Stimulated activated CD4-positive, alpha-beta T cell treated with anti-CD3 and anti-CD28 coated beads, Interleukin-1b, Interleukin-23, amount 100 ng/mL, for 24 hours (primary cell): ENCODE measurements at places on chromosomes 6 and 20.

DNA sequence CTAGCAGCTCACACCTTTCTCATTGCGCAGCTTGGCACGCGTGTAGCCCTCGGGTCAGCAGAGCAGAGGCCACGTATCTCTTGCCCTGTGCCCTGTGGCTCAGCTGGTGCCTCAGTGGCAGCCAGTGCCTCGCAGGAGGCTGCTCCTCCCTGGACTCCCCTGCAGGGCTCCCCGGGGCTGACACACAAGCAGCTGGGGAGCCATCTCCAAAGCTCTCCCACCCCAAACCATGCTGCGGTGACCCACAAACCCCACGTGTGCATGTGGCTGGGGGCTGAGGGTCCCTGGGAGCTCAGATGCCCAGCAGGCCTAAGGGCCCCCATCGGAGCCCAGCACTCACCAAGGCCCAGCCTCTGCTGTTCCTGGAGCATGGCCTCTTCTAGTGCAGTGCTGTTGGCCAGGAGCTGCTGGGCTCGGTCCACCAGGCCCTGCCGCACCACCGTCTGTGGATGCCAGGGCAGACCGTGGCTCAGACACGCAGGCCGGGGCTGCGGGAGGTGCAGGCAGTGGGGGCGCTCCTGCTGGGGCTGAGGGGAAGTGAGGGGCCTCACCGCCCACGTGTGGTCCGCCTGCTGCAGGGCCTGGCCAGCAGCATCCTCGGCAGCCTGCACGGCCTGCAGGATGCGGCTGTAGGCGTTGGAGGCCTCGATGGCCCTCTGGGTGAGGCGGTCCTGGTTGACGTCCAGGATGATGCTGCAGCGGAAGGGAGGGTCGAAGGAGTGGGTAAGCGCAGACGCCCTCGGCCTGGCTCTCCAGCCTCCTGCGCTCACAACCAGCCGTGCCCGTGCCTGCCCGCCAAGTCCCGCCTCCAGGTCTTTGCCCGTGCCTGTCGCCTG, 13.8 kb downstream of the ADRM1 start:
- DNase-seq = no peak

- no peak for DNase-seq
Measured at GRCh38 chr6:83417880-83418663, 12.8 kb downstream of the ME1 start.

- no peak for DNase-seq
Measured at GRCh38 chr6:52337633-52338290, 24.2 kb upstream of the PAQR8 start.

- no peak for DNase-seq
Measured at GRCh38 chr20:3931664-3932063, 42.5 kb downstream of the PANK2 start.

DNA sequence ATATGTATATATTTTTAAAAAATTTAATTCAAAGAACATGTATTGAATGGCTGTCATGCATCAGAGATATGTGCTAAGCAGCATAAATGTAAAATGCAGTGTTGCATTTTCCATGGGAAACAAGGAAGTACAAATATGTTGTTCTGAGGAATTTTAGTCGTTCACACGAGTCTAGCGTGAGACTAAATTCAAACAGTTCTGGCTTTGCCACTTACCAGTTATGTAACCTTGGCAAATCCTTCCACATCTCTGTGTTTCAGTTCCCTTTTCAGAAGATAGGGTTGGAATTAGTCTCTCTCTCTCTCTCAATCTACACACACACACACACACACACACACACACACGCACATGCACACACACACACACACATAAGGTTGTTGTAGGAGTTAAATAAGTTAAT, 305.4 kb downstream of the UTRN start:
- DNase-seq = no peak

GRCh38 chr6:27871924-27872638, 40.1 kb downstream of the OR2B2 start:
- DNase-seq = no peak

- DNase-seq = no peak
Measured at GRCh38 chr6:64270083-64270482, 634.5 kb downstream of the PHF3 start.

GRCh38 chr6:111992851-111993250, 61.1 kb upstream of the CCN6 start:
- no peak for DNase-seq

DNA sequence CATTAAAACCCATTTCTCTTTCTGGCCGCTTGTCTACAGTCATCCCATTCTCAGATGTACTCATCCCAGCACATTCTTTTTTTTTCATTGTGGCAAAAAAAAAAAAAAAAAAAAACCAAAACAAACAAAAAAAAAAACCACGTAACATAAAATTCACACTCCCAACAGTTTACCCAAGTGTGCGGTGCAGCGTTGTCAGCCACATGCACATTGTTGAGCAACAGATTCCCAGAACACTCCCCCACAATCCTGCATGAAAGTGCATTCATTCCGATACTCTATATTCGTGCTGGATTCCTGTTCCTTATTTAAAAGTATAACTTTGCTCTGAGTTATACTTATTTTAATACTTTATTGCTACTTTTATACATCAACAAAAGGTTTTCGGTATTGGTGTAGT, 96.0 kb downstream of the SASH1 start:
- no peak for DNase-seq

DNA sequence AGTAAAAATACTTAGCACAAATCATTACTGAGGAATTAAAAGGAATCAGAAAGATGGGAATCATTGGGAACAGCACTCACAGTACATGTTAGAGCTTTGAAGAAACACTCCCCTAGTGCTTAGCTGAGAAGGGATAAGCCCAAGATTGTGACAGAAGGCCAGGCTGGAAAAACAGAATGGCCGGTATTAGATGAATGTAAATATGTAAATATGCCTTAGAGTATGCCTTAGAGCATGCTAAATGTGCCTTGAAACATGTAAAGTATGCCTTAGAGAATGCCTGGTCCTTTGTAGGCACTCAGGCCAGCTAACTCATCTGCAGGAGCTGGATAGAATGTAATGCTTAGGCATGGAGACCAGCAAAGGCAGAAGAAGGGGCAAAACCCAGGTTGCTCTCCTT, 10.6 kb upstream of the TENT5A start:
- DNase-seq = no peak

DNA sequence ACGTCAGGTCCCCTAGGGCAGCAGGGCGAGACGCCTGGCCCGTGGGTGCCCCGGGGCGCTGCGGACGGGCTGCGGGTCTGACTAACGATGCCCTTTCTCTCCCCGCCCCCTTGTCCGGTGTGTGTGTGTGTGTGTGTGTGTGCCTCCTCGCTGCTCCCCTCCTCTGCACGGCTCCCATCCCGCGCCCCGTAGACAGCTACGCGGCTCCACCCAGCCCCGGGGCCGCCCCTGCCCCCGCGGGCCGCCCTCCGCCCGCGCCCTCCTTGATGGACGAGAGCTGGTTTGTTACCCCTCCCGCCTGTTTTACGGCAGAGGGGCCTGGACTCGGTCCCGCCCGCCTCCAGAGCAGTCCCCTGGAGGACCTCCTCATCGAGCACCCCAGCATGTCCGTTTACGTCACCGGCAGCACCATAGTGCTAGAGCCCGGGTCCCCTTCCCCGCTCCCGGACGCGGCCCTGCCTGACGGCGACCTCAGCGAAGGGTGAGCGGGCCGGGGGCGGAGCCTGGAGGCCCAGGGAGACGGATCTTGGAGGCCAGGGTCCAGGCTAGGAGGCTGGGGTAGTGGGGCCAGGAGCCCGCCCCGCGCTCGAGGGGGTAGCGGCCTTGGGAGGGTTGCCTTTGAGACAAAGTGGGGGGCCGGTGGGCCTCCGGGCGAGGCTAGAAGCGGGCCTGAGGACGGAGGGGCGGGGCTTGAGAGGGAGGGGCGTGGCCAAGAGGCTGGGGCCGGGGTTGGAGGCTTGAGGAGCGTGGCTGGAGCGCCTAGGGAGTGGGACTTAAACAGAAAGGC, 5.1 kb downstream of the TP53INP2 start:
- peak; percentile 77 for DNase-seq

- no peak for DNase-seq
Measured at GRCh38 chr20:4949833-4950178, 51.5 kb downstream of the SLC23A2 start.

DNA sequence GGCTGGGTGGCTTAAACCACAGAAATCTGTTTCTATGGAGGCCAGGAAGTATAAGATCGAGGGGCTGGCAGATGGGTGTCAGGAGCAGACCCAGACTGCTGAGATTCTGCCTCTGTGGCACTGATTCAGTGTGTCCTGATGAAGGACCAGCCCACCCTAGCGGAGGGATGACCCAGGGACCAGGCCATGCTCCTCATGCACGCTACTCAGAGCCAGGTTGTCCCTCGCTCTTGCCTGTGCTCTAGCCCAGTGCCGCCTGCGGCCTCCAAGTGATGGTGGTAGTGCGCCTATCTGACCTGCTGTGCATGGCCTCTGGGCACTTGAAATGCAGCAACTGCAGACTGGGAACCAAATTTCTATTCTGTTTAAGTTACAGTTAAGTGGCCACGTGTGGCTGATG, 13.1 kb upstream of the APMAP start:
- no peak for DNase-seq

DNA sequence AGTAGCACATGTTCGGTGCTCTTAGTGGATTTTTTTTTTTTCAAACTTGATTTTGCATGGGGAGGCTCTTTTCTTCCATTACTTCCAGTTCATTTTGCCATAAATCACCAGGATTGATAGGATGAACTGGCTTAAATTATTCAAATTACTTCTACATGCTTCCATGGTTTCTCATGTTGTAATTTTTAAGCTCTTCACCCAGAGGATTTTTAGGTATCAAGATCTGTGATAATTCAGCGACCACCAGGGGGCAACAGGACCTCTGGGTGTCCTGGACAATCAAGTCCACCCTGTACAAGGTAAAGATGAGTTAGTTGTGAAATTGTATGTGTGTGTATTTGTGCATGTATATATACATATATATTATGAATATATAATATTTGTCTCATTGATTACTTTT, 4.2 kb upstream of the EPHA7 start:
- DNase-seq = no peak

- no peak for DNase-seq
Measured at GRCh38 chr20:62352402-62353288, 14.5 kb downstream of the LAMA5 start.

- no peak for DNase-seq
Measured at GRCh38 chr6:142954844-142955243, 9.9 kb upstream of the HIVEP2 start.

- no peak for DNase-seq
Measured at GRCh38 chr6:140462453-140463311, 1088.2 kb upstream of the CITED2 start.

- DNase-seq = no peak
Measured at GRCh38 chr6:84536885-84537638, 227.3 kb downstream of the TBX18 start.

- DNase-seq = no peak
Measured at GRCh38 chr6:16200321-16200883, 38.0 kb upstream of the GMPR start.

- peak; percentile 60 for DNase-seq
Measured at GRCh38 chr6:44655412-44656342, 268.2 kb downstream of the CDC5L start.

DNA sequence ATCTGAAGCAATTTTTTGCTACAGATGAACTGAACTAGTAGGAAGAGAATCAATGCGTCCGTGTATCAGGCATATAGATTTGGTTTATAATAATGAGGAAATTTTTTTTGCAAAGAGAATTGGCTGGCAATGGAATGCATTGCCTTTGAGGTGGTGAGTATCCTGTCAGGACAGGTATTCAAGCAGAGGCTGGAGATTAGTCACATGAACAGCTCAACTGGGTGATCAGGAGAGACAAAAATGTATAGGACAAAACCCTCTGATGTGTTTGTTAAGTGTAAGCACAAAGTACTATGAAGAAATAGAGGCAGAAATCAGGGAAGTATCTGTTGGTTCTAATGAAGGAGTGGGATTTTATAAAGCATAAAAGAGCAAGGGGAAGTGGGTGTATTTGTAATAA, 80.5 kb downstream of the ISM1 start:
- DNase-seq = no peak

DNA sequence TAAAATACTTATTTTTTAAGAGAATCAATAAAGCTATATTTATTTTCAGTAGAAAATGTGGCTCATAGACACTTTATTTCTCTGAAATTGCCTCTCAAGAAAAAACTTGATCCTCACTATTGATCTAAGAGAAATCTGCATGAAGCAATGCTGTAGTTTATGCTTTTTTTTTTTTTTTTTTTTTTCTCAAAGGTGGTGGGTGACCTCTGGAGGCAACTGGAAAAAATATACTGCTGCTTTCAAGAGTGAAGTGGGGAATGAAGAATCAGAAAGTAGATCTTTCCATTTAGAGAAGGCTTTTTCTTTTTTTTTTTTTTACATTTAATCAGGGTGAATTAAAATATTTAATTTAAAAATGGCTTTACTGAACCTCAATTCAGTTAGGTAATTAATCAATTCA, 169.3 kb downstream of the SLC16A10 start:
- no peak for DNase-seq

DNA sequence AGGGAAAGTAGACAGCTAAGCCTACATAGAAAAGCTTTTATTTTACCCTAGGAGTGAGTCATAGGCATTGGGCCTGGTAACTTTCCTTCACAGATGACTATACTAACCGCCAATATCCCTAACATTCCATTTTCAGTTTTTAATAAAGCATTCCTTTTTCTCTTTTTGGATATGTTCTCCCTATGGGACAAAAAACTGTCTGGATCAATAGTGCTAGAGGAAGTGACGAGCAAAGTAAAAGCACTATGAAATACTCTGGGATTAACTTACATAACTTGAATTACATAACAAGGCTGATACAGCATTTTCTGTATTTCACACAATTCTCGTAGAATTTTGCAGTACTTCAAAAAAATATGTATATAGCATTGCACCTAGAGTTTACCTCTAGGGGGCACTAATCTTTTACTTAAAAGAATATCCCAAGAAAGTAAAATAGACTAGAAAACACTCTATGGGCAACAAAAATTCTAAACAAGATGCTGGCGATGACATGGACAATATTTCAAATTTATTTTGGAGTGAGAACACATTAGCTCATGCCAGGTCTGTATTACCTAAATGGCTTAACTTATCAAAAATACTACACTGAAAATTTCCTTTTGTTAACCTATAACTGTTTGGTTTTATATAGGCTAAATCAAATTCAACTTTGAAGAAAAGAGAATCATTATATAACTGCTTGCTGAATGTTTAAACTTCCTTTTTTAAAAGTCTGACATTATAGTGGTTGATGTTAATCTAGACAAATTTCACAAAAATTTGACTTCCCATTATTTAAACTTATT, 66.3 kb upstream of the DST start:
- DNase-seq = no peak
